ENCODE measurements at places on chromosomes 4 and X.

DNA sequence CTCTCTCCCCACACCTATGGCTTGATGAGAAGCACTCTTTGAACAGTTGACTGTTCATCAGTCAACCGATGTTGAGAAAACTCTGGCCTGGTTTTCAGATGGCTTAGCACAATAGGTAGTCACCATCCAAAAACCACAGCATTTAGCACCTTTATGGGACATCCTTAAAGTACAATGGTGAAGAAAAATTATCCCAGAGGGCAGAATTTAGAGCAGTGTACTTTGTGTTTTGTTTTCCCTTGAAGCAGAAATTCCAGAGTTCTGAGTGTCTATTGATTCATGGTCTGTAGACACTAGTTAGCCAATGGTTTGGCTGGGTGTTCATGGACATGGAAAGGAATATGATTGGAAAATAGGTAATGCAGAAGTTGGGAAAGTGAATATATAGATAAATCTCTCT lies 487.0 kb downstream of the PDHA2 start:
- no peak for DNase-seq

GRCh38 chr4:134935320-134935719 lies 733.7 kb upstream of the PABPC4L start:
- no peak for DNase-seq

DNA sequence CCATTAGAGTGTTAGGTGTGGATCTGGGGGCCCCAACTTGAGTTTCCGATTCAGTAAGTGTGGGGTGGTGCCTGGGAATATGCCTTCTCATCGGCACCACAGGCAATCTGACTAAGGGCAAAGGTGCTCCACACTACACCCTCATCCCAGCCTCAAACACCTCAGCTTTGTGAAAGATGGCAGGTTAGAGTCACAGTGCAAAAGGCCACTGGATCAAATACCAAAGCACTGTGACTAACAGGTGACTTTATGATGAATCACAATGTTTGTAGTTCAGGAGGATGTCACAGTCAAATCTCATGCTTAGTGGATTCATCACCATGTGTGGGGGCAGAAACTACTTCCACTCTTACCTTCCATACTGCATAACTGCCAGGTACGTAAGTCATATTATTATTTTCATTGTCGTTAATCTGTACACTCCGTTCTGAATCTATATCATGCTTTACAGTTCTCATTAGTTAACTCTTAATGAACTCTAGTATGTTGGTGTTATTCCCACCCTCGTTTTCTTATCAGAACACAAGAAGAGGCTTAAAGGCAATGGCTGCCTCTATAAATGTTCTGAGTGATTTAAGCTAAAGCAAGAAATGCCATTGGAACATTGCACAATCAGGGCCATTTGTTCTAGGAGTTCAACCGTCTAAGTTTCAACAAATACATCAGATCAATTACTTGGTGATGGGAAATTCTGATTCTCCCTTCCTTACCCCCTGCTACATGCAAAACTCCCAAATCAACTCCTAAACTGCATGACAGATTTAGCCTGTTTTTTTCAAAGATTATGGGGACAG lies 50.2 kb downstream of the PRKG2 start:
- DNase-seq: no peak

GRCh38 chr4:2281575-2282343 lies 19.9 kb upstream of the MXD4 start:
- no peak for DNase-seq

DNA sequence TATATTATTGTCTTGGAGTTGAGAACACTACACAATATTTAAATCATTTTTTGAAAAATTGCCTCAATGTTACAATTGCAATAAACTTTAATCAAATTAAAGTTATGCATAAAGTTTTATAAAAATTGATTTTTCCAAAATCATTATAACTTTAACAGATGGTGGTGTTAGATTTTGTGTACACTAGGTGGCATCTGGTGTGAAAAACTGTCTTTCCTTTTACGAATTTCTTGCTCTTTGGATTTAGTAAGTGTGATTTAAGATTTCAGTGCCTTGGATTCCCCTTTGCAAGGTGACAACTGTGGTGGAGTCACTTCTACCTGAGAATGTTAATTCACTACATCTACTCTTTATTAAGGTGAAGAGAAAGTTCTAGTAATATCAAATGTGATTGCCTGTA lies 91.6 kb downstream of the AREG start:
- no peak for DNase-seq

- no peak for DNase-seq
These were observed 15.2 kb upstream of the CXCL6 start for GRCh38 chr4:73821325-73821724.

DNA sequence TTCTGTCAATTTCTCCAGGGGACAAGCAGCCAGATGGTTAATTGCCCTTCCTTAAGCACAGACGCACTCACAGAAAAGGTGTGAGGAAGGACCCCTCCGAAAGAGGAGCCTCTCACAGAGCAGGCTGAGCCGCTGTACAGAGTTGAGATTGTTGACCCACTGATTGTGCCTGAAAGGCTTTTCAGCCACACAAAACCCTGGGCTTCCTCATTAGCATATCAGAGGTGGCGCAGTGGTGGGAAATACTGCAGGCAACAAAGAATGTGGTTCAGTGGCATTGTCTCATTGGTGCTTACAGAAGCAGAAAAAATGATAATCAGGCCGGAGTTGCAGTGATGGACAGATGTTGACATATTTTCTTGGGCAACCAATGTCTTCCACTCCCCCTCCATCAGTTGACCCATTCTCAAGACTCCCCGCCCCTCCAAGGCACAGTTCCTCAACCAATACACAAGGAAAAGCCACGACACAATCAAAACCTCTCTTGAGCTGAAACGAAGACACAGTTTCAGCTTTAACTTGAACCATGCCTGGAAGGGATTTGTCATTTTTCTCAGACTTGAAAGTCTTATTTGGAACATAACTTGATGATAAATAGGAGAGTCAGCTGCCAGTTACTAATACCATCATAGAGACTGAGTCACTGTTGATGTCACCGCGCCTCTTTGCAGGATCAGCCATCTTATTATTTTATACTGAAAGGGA lies 53.1 kb downstream of the ATXN3L start:
- no peak for DNase-seq

DNA sequence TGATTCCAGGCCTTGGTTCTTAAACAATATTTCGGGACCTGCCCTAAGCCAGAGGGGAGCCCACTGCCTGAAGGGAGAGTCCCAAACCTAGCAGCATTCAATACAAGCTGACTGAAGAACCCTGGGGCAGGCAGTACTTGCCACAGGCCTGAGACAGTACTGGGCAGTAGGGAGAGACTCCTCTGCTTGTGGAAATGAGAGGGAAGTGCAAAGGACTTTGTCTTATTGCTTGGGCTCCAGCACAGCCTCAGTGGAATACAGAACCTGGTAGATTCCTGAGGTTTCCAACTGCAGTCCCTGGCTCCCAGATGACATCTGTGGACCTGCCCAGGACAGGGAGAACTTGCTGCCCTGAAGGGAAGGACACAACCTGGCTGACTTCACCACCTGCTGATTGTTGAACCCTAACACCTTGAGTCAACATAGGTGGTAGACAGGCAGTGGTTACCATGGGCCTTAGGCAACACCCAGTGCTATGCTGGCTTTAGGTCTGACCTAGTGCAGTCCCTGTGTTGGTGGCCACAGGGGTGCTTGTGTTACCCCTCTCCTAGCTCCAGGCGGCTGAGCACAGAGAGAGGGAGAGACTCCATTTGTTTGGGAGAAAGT lies 20.3 kb upstream of the ABCG2 start:
- DNase-seq: no peak

DNA sequence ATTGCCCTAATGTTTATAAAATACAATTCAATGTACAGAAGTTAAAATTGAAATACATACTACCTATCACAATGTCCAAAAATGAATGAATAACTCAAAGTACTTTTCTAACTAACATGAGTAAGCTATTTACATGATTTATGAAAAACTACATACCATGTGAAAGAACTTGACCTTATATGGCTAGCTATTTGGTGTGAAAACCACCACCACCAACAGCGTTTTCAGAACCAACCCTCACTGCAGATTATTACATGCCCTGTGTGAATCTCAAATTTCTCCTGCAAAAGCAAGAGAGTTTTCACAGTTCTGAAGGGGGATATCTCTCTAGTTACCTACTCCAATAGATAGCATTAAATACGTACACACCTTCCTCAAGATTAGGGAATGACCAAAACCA lies 198.5 kb downstream of the SPATA18 start:
- DNase-seq: no peak

DNA sequence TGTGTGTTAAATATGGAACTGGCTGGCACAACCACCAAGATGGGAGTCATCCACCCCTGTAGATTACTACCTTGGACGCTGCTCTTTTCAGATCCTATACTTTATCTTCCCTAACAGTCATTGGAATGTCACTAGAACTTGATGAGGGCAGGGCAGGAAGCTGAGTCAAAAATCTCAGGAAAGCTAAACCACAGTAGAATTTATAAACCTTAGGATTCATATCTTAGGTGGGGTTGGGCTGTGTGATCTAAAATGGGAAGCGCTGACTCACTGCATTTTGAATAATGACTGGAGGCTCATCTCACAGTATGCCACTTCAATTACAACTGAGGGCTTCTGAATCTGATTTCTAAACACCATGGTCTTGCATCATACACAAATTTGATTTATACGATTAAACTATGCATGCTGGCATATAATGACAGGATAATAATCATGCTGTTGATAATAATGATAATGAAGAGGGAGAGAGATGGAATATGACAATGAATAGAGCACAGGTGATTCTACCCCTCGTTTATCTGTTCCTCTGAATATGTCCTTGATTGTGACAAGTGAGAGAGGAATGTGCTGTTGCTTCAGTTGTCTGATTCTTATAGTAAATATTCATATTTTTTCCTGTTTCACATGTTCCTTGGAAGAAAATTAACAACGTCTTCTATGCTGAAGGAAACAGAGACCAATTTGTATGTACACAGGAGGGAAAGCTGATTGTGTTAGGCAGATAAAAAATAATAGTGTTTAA lies 270.3 kb upstream of the HS3ST1 start:
- no peak for DNase-seq

GRCh38 chrX:22021751-22022324 lies 10.3 kb upstream of the PHEX start:
- no peak for DNase-seq

Measured in stimulated activated CD4-positive, alpha-beta T cell treated with anti-CD3 and anti-CD28 coated beads, TNF-alpha, amount 100 ng/mL, for 1 hour (primary cell).